ENCODE measurements at places on chromosomes 12 and 14.

DNA sequence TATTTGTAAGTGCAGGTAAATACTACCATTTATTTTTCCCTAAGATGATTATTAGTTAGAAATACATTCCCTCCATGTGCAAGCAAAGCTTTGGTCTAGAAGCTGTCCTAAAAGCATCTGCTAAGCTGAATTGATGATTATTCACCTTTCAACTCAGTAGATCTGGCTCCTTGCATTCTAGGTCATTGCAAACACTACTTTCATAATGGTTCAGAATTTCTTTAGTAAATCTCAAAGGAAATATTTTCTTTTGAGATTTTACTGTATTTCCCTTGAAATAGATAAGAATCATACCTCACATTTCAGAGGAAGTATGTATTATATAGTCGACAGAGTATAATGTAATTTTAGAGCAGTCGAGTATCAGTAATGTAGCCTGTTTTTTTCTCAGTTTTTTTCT is 2.4 kb downstream of the ETNK1 start:
- peak overlapping the region; percentile 43 for H3K27ac ChIP-seq
- peak overlapping the region; percentile 87 for H3K4me3 ChIP-seq
- H3K4me1 ChIP-seq, result peaks cover 21% of the 10 kb centered on the region

GRCh38 chr14:49420201-49420600 is 166.0 kb downstream of the RPS29 start:
- H3K4me1 ChIP-seq, result no peaks in the 10 kb centered on the region
- H3K4me3 ChIP-seq, result no peak overlapping the region
- no peaks in the 10 kb centered on the region for H3K36me3 ChIP-seq
- DNase-seq, result no peak
- H3K27me3 ChIP-seq, result no peaks in the 10 kb centered on the region
- no peak overlapping the region for H3K27ac ChIP-seq

DNA sequence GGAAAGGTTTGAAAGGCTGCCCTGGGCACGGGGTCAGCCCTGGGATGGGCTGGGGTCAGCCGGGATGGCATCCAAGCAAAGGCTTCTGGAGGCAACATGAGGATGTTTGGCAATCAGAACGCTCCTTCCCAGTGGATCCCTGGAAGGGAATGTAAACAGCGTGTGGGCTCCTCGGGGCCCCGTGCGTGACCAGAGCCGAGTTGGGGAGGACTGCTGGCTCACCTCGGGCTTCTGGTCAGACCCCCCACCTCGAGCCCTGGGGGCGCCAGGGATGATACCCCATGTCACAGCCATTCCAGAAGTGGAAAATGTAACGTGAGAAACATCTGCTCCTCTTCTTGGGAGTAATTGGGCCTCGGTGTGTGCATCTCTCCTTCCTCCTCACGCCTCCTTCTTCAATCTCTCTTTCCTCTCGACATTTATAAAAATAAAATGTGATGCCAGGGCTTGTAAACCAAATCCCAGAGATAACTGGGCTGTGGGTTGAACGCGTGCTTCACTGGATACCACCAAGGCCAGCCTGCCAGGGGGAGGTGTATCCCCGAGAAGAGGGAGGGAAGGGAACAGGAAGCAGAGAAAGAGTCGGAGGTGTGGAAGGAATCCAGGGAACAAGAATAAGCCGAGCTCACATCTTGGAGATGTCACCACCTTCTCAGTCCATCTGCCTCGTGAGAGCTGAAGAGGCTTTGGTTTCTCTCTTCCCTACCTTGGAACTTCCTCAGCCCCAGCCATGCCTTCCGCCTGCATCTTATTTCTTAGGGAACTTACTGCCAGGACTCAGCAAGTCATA is 144.8 kb downstream of the NUAK1 start:
- no peak overlapping the region for H3K4me3 ChIP-seq
- peaks cover 3% of the 10 kb centered on the region for H3K36me3 ChIP-seq
- H3K4me1 ChIP-seq, result no peaks in the 10 kb centered on the region
- H3K27ac ChIP-seq, result no peak overlapping the region
- H3K27me3 ChIP-seq, result peaks cover 4% of the 10 kb centered on the region

- no peak overlapping the region for H3K4me3 ChIP-seq
- no peak overlapping the region for H3K27ac ChIP-seq
- H3K4me1 ChIP-seq, result peaks cover 8% of the 10 kb centered on the region
- H3K27me3 ChIP-seq, result no peaks in the 10 kb centered on the region
These were observed 158.9 kb upstream of the BTG1 start for GRCh38 chr12:92304371-92305055.

DNA sequence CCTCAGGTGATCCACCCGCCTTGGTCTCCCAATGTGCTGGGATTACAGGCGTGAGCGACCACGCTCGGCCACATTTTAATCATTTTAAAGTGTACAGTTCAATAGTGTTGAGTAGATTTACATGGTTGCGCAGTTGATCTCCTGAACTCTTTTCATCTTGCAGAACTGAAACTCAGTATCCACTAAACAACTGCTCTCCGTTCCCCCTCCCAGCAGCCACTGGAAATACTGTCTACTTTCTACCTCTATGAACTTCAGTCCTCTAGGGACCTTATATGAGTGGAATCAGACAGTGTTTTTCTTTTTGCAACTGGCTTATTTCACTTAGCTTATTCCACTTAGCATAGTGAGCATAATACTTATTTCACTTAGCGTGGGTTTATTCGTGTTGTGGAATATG is 53.7 kb downstream of the KCTD10 start:
- DNase-seq, result no peak
- no peak overlapping the region for H3K4me3 ChIP-seq
- H3K36me3 ChIP-seq, result no peaks in the 10 kb centered on the region
- H3K27me3 ChIP-seq, result peaks cover 7% of the 10 kb centered on the region
- no peak overlapping the region for H3K27ac ChIP-seq

- peaks cover 13% of the 10 kb centered on the region for H3K4me1 ChIP-seq
- peak overlapping the region; percentile 57 for H3K27ac ChIP-seq
- no peaks in the 10 kb centered on the region for H3K36me3 ChIP-seq
- H3K4me3 ChIP-seq, result peak overlapping the region; percentile 63
- no peaks in the 10 kb centered on the region for H3K27me3 ChIP-seq
These were observed 40.0 kb downstream of the FBXW8 start for GRCh38 chr12:116950628-116951325.

DNA sequence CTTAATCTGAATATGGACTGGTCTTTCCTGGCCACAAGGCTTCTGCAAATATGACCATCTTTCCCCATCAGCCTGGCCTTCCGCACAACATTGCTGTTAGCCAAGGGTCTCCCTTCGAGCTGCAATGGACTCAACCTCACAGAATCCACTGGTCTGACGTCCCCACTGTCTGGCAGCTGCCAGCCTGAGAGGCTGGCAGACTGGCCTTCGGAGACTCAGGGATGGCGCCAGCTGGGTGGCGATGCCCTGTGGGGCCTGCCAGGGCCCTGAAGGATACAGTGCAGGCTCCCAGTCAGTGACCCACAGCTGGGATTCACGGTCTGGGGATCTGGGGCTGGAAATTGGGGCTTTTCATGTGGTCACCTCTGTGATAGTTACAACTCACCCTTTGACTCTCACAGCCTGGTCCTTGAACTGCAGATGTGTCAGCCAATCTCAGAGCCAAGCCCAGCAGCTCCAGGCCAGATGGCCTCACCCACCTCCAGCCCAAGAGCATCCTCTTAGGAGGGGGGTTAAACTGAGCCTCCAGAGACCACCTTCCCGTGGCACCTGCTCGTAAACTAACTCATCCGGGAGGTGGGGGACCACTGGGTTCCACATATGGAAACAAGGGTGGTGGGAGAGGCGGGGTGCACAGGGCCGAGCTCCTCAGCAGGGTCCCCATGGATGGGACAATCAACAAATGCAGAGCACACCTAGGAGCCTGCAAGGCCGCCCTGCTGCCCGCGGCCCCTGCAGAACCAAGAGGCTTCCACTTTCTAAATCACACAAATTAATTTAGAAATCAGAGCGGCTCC is 21.1 kb upstream of the C14orf180 start:
- H3K27me3 ChIP-seq, result peaks cover 8% of the 10 kb centered on the region
- no peak overlapping the region for H3K4me3 ChIP-seq
- H3K27ac ChIP-seq, result no peak overlapping the region
- peak; percentile 8 for DNase-seq

- no peak for DNase-seq
- H3K4me3 ChIP-seq, result peak overlapping the region; percentile 68
- no peaks in the 10 kb centered on the region for H3K36me3 ChIP-seq
These were observed 3.6 kb upstream of the DHRS2 start for GRCh38 chr14:23632461-23633159.

DNA sequence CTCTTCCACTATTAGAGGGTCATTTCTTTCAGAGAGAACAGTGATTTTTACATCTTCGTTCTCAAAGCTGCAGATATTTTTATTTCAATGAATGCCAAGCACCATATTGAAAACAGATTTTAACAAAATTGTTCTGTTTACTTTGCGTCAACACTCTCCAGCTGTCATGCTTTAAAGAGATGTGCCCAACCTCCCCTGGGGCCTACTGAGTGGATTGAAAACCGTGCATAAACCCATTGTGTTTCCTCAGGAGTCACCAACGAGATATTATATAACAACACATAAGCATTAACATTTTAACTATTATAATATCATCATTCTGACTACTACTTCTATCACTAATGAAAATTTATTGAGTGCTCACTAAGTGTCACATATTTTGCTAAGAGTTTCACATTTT is 81.6 kb downstream of the MYF5 start:
- peaks cover 4% of the 10 kb centered on the region for H3K27me3 ChIP-seq
- H3K4me1 ChIP-seq, result peaks cover 18% of the 10 kb centered on the region
- H3K4me3 ChIP-seq, result peak overlapping the region; percentile 18
- H3K27ac ChIP-seq, result peak overlapping the region; percentile 82
- peak; percentile 36 for DNase-seq

GRCh38 chr14:88729159-88729558 is 63.6 kb downstream of the EML5 start:
- no peak for DNase-seq
- no peaks in the 10 kb centered on the region for H3K4me1 ChIP-seq
- H3K27ac ChIP-seq, result no peak overlapping the region

- peaks cover 12% of the 10 kb centered on the region for H3K27me3 ChIP-seq
- no peak for DNase-seq
- H3K36me3 ChIP-seq, result peaks cover 7% of the 10 kb centered on the region
- no peak overlapping the region for H3K4me3 ChIP-seq
These were observed 21.0 kb downstream of the AKT1 start for GRCh38 chr14:104774453-104775072.

DNA sequence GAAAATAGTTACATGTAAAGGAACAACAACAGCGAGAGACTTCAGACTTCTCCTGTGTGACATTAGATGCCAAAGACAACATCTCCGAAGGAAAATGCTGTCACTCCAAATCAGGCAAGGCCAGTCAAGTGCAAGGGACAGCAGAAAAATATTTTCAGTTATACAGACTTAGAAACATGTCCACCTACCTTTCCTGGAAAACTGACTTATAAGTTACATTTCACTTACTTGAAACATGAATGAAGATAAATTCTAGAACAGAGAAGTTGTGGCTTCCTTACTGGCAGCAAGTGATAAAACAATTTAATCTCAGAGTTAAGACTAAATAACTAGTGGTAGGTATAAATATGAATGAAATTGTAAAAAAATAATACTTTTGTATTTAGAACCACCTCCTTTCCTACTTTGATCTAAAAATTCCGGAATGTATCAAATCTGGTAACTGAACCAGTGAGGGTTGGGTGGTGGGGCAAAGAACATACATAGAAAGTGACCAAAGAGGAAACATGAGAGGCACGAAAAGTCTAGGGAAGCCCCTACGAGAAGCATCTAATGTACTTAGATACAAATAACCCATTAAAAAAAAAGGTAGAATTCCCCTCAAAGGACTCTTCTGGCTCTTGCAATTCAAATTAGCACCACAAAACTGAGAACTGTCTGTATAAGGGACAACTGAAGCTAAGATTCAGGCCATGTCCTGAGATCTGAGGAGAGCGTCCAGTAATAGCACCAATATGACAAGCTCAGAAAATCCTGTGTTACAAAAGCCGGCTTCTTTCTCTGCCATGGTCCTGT is 21.2 kb downstream of the MTHFD1 start:
- H3K4me3 ChIP-seq, result no peak overlapping the region
- H3K36me3 ChIP-seq, result no peaks in the 10 kb centered on the region
- no peak overlapping the region for H3K27ac ChIP-seq
- DNase-seq, result no peak
- peaks cover 5% of the 10 kb centered on the region for H3K4me1 ChIP-seq
- H3K27me3 ChIP-seq, result no peaks in the 10 kb centered on the region

DNA sequence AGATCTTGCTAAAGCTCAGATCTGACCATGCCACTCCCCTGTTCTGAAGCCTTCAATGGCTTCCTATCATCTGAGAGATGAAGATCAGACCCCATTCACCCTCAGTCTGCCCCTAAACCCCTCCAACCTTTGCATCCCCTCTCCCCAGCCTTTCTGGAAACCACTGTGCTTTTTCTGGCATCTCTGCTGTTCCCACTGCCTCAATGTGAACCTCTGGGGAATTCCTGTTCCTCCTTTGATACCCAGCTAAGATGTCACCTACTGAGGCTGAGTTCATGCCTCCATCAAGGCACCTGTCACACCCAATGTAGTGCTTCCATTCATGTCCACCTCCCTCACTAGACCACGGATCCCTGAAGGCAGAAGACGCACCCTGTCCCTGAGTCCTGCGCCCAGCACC is 19.3 kb downstream of the CYP46A1 start:
- no peak overlapping the region for H3K4me3 ChIP-seq
- no peak overlapping the region for H3K27ac ChIP-seq
- H3K4me1 ChIP-seq, result no peaks in the 10 kb centered on the region
- peaks cover 12% of the 10 kb centered on the region for H3K36me3 ChIP-seq
- no peaks in the 10 kb centered on the region for H3K27me3 ChIP-seq

DNA sequence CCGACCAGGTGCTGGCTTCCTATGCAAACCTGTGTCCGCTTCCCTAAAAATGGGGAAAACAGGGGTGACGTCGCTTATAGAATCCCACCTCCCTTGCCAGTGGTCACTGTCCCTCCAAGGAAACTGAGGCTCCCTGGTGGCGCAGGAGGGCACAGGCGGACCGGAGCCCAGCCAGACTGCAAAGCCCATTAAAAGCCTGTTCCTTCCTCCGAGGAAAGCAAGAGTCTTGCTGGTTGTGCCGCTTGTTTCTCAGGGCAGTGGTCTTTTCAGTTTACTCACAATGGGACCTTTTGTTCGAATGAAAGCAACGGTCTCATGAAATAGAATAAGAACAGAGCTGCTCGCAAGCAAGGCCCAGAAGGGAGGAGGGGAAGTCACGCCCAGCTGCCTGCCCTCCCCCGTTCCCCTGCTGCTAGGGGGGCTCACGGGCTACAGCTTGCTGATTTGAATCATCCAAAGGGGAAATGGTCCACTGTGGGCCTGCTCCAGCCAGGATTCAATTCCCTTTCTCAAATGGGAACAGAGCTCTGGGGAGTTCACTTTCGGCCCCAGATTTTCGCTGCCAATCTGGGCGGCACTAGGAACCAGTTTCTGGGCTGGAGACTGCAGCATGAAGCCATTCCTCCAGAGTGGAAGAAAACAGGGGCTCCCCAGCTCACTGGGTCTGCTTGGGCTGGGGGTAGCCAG is 4.6 kb upstream of the SELPLG start:
- H3K36me3 ChIP-seq, result peaks cover 4% of the 10 kb centered on the region
- H3K27me3 ChIP-seq, result peaks cover 14% of the 10 kb centered on the region
- no peak for DNase-seq
- H3K27ac ChIP-seq, result peak overlapping the region; percentile 77
- H3K4me1 ChIP-seq, result peaks cover 50% of the 10 kb centered on the region

- H3K27me3 ChIP-seq, result no peaks in the 10 kb centered on the region
- no peak for DNase-seq
- H3K27ac ChIP-seq, result no peak overlapping the region
- no peak overlapping the region for H3K4me3 ChIP-seq
These were observed 31.7 kb downstream of the GRIP1 start for GRCh38 chr12:66647034-66647691.

Measured in glutamatergic neuron (in vitro differentiated cells).